Omental fat pad (tissue), 4 donors: ENCODE measurements at places on chromosomes 7 and 10. TPM values are rescaled to one million over a fixed set of nuclear protein-coding genes. Genes with fewer than 3 reads are reported as not detected.
A peak's percentile ranks its signal among the peaks of the same experiment; 100 is the strongest.

The C10orf62 gene
- total RNA-seq = not detected

The NRCAM gene
- 1.9 TPM for total RNA-seq

The PROSER2 gene
- 5.5 TPM for total RNA-seq

The GDF10 gene
- 0.48 TPM for total RNA-seq

The CREB5 gene
- total RNA-seq = 31.1 TPM

The ZRANB1 gene
- 25.9 TPM for total RNA-seq

- no peak for DNase-seq
Measured at GRCh38 chr10:89414146-89414878, at the start of gene IFIT5. Gene IFIT5, plus strand, starts transcription at chr10:89414568. Its CDS starts 231 bp downstream, at chr10:89414799.

DNA sequence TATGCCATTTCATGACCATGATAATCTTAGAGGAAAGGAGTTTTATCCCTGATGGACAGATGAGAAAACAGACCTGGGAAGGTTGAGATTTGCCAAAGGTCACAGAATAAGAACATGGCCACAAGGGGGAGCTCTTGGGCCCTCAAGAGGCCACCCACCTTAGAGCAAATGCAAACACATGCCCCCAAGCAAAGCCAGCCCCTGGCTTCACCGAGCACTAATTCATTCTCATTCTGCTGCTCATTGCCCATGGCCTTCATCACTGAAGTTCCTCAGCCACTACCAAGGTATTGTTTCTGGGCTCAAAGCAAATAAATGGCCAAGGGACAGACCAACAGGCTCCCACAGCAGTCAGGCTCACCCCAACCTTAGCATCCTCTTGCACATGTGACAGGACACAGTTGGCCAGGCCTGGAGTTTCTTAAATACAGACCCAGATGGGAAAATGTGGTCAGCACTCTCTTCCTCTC is 44.2 kb downstream of the PDLIM1 start:
- DNase-seq = peak; percentile 91

GRCh38 chr10:112744181-112745096 is 205.6 kb upstream of the TCF7L2 start:
- no peak for DNase-seq

- DNase-seq = no peak
Measured at GRCh38 chr10:72485701-72486100, 131.0 kb upstream of the DNAJB12 start.

DNA sequence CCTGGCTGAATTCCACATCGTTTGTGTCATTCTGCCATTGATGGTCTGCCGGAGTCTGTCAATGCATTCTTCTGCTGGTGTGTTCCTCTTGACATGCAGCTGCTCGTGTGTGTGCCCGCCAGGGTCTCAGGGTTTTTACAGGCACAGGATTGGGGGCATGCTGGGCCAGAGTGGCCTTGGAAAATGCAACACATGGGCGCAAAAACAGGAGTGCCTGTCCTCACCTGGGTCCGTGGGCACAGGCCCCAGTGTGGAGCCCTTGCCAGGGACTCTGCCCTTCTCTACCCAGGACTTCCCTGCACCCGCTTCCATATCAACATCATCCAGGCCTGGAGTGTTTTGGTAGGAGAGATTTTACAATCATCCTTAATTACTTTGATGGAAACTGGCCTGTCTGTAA is 340.7 kb downstream of the KIF20B start:
- no peak for DNase-seq

DNA sequence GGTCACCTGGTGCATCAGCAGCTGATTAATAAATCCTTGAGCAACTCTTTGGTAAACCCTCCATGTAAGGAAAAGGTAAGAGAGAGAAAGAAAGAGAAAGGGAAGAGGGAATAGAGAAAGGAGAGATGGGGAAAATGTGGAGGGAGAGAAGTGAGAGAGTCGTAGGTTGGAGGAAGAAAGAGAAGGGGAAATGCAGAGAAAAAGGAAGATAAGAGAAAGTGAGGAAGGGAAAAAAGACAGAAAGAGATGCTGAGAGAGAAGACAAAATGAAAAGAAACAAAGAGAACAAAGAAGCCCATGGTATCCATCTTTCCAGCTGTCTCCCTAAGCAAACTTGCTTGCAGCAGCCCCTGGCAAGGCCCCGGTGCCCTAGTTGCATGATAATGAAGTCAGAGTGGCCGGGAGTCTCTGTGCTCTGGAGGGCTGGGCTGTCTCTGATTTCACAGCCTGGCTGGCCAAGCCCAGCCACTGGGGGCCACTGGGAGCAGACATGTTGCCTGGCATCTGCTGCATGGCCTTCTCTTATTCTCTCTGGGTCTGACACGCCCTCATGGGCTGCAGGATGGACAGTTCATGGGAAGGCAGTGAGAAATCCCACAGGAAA is 48.4 kb downstream of the PRR15 start:
- DNase-seq = no peak

- no peak for DNase-seq
Measured at GRCh38 chr10:52729271-52730104, 43.1 kb downstream of the MBL2 start.

- no peak for DNase-seq
Measured at GRCh38 chr10:130901311-130902165, 410.0 kb downstream of the TCERG1L start.

GRCh38 chr10:95312986-95313495 is 22.2 kb upstream of the PDLIM1 start:
- DNase-seq = no peak

GRCh38 chr7:100584054-100584682 is 1.8 kb downstream of the LRCH4 start:
- DNase-seq = no peak

DNA sequence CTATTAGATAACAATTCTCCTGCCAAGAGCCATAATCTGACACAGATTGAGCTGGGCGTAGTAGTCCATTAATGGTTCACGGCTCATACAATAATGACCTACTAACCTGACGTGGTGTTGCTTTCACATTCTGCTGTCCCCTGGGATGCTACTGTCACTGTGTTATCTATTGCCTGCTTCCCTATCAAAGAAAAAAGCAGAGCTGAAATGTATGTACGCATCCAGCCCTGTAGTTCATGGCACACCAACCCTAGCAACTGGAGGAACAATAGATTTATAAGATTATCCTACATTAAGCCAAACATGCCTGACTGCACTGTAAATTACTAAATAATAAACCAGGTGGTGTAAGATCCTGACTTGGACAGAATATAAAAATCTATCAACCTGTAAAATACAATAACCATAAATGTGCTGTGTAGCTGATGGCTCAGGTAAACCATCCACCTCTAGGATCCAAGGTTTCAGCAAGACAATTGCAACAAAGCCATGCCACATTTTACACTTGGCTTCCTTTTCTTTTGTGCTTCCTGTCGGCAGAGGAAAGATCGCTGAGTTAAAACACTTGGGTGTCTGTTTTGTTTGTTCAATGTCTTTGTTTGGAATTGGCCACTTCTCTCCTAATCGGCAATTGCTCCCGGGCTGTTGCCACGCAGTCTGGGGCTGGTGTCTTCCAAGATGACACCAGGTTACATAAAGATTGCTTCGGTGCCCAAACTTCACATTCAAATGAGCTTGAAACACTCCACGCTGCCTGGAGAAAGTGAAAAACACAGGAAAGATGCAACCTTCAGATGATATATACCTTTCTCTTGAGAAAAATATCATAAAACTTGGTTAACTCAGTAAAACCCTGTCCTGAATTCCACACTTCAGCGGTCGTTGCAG is 143.9 kb upstream of the MGMT start:
- no peak for DNase-seq

GRCh38 chr7:17021205-17021604 is 139.4 kb upstream of the AGR3 start:
- no peak for DNase-seq
